ENCODE measurements at places on chromosomes 7 and 10. TPM values are rescaled to one million over a fixed set of nuclear protein-coding genes. Genes with fewer than 3 reads are reported as not detected.

ENTPD7 gene
- total RNA-seq, result 25.2 TPM

BHLHA15 gene
- total RNA-seq, result not detected

ECHDC3 gene
- 15.3 TPM for total RNA-seq

SSBP1 gene
- total RNA-seq, result 56.9 TPM

KCP gene
- 0.18 TPM for total RNA-seq

UCN3 gene
- not detected for total RNA-seq

- no peak for DNase-seq
Observed at GRCh38 chr7:26784118-26784517, 80.3 kb downstream of the SKAP2 start.

DNA sequence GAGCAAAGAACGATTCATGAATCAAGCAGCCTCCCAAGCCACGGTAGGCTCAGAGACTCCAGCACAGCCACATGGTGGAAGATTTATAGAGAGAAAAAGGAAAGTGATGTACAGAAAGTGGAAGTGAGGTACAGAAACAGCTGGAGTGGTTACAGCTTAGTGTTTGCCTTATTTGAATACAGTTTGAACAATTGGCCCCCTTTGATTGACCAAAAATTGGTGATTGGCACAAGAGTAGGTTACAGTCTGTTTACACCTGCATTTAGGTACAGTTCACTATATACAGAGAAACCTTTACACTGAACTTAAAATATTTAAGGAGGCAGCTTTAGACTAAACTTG, 136.4 kb upstream of the ASAH2 start:
- no peak for DNase-seq

DNA sequence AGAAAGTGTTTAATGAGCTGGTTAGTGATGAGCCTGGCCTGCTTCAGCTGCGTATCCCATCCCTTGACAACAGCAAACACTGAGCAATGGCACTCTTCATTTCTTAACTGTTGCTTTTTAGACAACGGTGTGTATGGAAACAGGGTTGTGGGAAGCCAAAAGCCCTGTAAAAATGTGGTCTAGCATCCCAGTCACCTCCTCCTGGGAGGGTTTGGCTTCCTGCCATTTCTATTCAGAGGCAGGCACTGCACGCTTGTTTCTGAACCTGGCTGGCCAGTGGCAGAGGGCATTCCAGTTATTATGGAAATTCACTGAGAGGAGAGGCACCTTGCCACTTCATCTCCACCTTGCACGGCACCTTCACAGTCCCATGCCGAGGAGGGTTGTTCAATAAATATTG, 123.0 kb upstream of the ADARB2 start:
- no peak for DNase-seq

GRCh38 chr7:22417349-22417748, 60.4 kb upstream of the RAPGEF5 start:
- DNase-seq, result no peak

GRCh38 chr7:136891850-136892249, 23.4 kb downstream of the CHRM2 start:
- DNase-seq, result no peak

- DNase-seq, result peak; percentile 47
Observed at GRCh38 chr10:100969187-100970075, at the start of gene SEMA4G. Gene SEMA4G, plus strand, starts transcription at chr10:100969504. Its CDS starts 3,409 bp downstream, at chr10:100972913.

DNA sequence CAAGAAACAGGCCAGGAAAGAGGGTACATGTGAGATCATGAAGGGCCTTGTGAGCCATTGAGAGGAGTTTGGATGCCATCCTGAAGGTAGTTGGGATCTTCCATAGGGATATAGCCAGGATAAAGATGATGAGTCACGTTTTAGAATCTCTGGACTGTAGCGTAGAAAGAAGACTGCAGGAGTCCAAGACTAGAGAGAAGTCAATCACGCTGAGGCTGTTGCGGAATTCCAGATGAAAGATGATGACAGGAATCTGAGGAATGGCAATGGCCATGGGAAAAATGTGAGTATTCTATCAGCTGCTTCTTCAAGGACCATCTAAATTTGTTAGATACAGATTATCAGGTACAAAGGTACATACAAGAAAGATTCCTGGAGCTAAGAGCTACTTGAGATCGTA, 711.3 kb downstream of the GRM8 start:
- no peak for DNase-seq

GRCh38 chr10:11194859-11195586, 177.4 kb downstream of the CELF2 start:
- DNase-seq, result no peak

DNA sequence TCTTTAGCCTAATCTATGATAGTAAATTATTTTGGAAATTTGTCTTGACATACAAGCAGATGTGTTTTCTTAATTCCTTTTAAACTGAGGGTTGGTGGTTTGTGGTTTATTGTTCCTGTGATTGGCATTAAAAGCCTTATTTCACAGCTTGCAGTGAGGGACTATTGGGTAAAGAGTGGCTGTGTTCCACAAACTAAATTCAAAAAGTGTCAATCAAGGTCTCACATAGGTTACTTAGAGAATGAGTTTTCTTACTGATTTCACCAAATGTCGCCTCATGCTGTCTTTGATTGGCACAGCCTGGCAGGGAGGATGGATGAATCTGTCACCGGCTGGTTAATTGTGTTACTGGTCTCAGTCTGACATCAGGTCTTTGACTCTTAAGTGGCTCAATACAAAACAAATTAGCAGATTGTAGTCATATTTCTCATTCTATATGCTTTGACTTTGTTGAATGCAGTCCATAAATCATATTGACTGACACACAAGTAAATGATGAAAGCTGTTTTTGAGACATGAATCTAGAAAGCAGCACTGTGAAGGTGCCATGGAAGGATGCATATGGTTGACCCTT, 66.8 kb upstream of the CYP26C1 start:
- no peak for DNase-seq

DNA sequence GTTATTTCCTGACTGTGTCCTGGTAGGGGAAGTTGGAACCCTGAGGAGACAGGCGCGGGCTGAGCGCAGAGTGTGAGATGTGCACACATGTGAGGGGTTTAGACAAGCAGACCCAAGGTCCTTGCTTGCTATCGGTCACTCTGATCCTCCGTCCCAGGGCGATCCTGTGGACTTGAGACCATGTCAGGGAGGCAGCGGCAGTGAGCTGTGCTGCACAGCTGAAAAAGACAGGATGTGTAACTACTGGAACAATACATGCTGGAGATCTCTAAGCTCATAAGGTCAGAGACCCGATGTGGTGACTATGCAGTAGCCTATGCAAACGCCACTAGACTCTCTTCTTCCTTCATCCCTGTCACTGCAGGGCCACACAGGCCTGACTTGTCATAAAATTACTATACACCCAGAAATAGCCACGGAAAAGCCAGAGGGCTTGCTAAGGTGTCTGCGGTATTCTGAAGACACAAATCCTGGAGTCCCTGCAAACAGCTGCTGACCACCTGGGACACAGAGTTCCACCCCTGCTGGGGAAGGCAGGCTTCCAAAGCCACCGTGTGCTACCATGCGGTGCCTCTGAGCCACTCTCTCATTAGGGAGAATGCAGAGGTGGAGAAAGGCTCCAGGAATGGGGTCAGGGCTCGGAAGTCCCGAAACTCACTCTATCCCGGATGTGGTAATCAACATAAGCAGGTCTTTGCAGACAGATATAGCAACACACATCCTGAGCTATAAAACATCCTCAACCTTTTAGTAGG, 91.1 kb upstream of the DDC start:
- DNase-seq, result no peak

- no peak for DNase-seq
Observed at GRCh38 chr10:71283876-71284275, 35.2 kb upstream of the SLC29A3 start.

- DNase-seq, result no peak
Observed at GRCh38 chr10:5146920-5147254, 38.1 kb downstream of the AKR1C8 start.

DNA sequence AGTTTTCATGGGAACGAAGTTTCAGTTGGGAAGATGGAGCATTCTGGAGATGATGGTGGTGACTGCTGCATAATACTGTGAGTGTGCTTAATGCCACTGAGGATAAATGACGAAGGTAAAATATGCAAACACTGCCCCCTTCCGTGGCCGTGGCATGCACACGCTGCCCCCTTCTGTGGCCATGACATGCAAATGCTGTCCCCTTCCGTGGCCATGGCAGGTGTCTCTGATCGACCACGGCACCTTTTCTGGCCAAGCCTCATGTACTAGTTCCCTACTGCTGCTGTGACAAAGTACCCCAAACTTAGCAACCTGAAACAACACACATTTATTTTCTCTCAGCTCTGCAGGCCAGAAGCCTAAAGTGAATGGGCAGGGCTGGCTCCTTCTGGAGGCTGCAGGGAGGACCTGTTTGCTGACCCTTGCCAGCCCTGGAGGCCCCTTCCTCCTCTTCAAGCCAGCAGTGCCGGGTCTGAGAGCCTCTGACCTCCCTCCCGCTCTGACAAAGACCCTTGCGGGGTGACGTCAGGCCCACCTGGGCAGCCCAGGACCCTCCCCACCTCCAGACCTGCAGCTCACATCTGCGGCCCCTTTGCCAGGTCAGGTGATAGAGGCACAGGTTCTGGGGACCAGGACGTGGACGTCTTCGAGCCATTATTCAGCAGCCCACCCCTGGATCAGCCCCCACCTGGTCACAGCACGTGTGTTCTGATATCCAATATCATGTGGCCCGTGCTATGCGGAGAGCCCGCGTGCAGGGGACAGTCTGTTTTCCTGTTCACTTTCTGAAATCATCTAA, 82.0 kb downstream of the MICALL2 start:
- no peak for DNase-seq

DNA sequence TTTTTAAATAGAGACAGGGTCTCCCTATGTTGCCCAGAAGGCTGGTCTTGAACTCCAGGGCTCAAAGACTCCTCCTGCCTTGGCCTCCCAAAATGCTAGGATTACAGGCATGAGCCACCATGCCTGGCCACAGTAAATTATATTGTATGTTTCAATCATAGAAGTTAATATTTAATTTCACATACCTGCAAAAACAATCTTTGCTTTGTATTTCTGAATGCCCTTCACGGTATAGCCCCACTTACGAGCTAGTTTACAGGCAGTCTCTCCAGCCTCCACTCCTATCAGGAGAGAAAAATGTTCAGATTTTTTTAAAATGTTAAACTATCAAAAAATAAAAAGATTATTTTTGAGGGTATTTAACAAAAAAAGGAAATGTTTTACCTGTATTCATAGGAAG, 10.4 kb downstream of the OAT start:
- DNase-seq, result no peak

- no peak for DNase-seq
Observed at GRCh38 chr7:109983618-109984017, 1107.3 kb upstream of the LRRN3 start.

DNA sequence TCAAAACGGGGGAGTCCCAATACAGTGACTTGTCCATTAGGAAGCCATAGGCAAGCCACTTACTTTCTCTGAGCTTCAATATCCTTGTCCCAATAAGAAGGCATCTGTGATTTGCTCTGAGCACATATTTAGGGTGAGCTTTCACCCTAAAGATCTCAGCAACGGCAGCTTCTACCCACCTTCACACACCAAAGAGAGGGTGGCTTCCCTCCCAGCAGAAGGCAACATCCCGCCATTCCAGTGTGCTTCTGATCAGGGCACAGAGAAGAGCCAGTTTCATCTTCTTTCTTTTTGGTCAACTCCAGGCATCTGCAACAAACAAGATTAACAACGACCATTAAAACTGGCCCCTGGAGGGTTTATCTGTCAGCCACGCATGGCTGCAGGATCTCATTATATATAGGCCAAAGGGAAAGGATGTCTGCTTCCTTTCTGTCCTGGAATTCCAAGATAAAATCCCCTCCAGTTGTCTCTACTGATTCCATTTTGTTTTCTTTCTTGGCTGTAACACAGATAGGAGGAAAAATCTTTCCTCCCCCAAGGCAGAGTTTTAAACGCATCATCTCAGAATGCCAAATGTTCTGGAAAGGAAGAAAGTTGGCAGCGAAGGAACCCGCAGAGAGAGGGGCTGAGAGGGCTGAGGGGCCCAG, 491 bp upstream of the SH2D4B start:
- no peak for DNase-seq

DNA sequence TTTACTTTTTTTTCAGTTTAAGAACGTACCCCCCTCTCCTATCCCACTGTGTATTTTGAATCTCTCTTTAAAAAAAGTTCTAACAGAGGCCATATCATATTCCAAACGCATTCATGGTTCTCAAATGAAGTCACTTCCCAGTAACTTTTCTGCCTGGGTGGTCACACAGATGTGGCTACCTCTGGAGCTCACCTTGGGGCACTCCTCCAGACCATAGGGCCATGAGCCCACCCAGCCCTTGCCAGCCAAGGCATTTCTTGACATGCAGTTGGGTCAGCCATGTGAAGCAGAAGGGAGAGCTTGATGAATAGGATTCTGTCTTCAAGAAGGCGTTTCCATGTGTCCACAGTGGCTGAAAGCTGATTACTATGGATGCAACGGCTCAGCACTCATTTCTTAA, 239.3 kb downstream of the RAB11FIP2 start:
- DNase-seq, result no peak

DNA sequence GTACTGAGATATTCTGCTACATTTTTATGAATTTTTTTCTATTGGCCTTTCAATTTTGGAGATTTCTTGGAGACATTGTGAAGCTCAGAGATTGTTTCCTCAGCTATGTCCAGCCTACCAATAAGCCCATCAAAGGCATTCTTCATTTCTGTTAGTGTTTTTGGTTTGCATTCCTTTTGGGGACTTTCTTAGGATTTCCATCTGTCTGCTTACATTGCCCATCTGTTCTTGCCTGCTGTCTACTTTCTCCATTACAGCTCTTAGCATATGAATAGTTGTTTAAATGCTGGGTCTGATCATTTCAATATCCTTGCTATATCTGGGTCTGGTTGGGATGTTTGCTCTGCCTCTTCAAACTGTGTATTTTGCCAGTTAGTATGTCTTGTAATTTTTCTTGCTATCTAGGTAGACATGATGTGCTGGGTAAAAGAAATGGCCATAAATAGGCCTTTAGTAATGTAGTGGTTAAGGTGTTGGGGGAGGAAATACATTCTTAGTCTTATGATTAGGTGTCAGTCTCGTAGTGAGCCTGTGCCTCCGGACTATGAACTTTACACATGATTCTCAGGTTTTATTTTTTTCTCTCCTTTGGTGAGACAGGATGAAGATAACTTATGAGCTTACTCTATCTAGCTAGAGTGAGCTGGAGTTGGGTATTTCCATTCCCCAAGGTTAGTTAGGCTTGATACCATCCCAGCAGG, 32.6 kb upstream of the NME8 start:
- no peak for DNase-seq
